ENCODE measurements at places on chromosomes 5 and 9. TPM values are rescaled to one million over a fixed set of nuclear protein-coding genes. Genes with fewer than 3 reads are reported as not detected.

Gene YTHDC2
- 20.0 TPM for total RNA-seq

Gene LCN1
- not detected for total RNA-seq

Gene TNFSF8
- total RNA-seq: 0.09 TPM

Gene PFN3
- not detected for total RNA-seq

Gene NLN
- total RNA-seq: 45.2 TPM

Gene HAVCR2
- not detected for total RNA-seq

Gene HAPLN1
- not detected for total RNA-seq

Gene CDH18
- 0.87 TPM for total RNA-seq

Gene STC2
- total RNA-seq: 21.8 TPM

Gene WDR31
- 1.4 TPM for total RNA-seq
